Right cardiac atrium (tissue), 5 donors: ENCODE measurements at places on chromosomes 16 and 17.

GRCh38 chr16:20741554-20742285, at the start of gene THUMPD1:
TSS of gene THUMPD1 (minus strand) at chr16:20741818. CDS start at chr16:20741739, 79 bp downstream.
- peak; percentile 99 for DNase-seq

DNA sequence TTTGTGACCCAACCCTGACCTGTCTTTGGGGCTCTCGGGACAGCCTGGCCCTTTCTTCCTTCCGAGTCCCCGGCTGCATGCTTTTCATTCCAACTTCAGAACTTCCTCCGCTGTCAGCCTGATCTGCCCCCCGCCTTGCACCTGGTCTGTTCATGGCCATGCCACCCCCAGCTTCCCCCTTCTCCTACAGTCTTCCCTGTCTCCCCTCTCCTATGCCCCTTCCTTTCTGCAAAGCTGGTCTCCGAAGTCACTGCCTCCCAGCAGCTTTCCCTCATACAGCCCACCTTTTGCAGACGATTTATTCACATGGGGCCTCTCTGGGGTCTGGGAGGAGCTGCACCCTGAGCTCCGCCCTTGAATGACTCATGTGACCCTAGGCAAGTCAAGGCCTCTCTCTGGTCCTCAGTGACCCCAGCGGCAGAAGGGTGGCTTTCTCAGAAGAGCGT, 47.1 kb upstream of the SDK2 start:
- no peak for DNase-seq

- no peak for DNase-seq
Measured at GRCh38 chr17:76581515-76581914, 4.1 kb downstream of the ST6GALNAC2 start.

- no peak for DNase-seq
Measured at GRCh38 chr17:72898725-72899124, 193.8 kb downstream of the SLC39A11 start.

DNA sequence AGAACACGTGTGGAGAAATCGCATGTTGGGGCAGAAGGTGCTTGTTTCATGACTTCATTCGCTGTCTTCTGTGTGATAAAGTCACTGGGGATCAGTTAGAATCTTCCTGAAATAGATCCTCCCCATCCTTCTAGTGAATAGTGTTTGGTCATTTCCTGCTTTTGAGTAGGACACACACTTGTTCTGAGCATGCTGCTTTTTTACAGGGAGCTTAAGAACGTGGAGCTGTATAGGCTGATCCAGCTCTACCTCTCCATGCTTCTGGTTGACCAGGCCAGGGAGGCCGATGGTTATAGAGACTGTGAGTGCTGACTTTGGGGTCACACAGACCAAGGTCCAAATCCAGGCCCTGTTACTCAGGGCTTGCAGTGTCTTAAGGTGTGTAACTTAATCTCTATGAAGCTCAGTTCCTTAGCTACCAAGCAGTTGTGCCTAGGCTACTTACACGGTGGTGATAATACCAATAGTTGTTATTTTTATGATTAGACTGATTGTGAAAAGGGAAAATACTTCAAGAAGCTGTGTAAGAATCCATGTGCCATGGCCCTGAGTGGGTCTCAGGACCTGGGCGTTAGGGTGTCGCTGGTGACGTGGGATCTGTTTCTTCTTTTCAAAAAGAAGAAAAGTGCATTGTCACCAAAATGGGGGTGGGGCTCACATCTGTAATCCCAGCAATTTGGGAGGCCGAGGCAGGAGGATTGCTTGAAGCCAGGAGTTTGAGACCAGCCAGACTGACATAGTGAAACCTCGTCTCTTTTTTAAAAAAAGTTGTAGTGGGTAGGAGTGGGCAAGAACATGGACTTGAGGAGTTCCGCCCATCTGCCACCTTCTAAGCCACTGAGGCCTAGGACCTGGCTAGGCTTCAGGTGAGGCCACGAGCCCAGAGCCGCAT, 64.1 kb upstream of the LGALS9 start:
- no peak for DNase-seq

DNA sequence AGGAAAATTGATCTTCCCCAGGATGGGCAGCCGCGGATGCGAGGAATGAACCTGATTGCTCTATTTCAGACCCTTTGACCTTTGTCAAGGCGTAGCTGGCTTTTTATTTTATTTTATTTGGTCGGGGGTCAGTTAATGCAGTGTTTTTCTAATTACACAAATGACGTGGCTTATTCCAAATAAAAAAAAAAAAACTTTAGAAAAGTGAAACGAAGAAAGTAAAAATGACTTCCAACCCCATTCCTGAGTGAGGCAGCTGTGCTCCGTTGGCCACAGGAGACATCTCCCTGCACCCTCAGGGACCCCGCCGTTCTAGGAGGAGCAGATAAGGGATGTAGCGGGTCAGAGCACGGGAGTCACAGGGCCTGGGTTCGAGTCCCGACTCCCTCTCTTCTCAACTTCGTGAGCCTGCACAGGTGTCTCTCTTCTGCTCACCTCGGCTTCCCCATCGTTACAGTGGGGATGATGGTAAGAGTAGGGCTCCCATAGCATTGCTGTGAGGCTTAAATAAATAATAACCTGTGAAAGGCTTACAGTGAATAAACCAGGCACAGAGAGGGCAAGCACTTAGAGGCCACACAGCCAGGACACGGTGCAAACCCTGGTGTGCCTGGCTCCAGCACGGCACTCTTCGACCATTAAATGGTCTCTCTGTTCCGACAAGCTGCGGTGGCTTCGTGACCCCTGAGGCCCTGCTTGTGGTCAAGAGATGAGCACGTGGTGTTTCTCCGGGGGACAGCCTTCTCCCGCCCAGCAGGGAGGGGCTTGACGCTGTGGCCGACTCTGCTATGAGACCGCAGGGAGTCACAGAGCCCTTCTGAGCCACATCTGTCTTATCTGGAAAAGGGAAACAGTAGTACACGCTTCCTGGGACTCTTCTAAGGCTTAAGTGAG, 10.2 kb downstream of the FOXF1 start:
- DNase-seq: peak; percentile 36

DNA sequence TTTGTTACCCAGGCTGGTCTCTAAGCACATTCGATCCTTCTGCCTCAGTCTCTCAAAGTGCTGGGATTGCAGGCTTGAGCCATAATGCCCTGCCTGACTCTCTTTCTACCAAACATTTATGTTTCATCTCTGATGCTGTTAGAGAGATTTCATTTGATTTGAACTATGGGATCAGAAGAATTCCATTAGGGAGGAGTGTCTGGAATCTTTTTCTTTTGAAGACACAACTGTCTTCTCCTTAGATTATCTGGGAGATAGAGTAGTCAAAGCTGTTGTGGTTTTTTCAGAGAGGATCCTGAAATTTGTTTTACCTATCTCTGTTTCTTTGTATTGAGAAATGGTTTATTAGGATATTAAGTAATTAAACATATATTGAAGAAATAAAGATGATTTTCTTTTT, 29.4 kb downstream of the WIPF2 start:
- no peak for DNase-seq

DNA sequence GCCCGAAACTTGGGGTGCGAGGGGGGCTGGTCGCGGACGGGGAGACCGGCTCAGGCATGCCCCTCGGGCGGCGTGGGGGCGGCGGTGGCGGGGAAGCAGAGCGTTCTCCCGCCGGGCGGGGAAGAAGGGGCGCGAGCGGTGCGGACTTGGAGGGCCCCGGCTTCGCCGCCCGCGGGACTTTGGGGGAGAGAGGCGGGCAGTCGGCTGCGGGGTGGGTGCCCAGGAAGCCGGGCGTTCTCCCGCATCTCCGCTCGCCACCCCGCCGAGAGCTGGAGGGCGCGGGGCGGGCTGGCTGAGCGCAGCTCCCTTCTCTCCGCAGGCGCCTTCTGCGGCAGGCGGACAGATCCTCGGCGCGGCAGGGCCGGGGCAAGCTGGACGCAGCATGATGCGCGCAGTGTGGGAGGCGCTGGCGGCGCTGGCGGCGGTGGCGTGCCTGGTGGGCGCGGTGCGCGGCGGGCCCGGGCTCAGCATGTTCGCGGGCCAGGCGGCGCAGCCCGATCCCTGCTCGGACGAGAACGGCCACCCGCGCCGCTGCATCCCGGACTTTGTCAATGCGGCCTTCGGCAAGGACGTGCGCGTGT, 772 bp downstream of the NTN1 start:
- peak; percentile 66 for DNase-seq

DNA sequence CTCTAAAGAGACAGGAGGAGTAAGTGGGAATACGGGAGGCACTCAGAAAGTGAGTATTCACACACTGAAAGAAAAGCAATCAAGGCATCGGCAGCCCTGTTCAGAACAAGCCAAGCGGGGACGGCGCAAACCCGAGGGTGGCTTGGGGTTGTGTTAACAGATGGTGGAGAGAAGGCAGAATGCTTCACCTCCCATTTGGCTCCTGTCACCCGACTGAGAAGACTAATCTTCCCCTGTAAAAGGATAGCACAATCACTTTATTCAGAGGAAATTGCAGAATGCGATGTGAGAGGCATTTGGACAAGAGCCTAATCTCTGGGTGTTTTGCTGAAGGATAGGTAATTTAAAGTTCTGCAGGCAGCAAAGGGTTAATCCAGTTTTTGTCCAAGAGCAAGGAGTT, 119.3 kb upstream of the WSCD1 start:
- DNase-seq: no peak

- no peak for DNase-seq
Measured at GRCh38 chr17:74130276-74130675, 73.2 kb upstream of the RPL38 start.

GRCh38 chr17:43314611-43315011, 80.8 kb upstream of the RNU2-1 start:
- DNase-seq: no peak

GRCh38 chr17:68740555-68741447, 139.6 kb upstream of the FAM20A start:
- no peak for DNase-seq

GRCh38 chr17:79104898-79105600, 30.4 kb downstream of the ENGASE start:
- DNase-seq: no peak

GRCh38 chr17:82780971-82781893, 29.4 kb downstream of the TBCD start:
- DNase-seq: no peak

DNA sequence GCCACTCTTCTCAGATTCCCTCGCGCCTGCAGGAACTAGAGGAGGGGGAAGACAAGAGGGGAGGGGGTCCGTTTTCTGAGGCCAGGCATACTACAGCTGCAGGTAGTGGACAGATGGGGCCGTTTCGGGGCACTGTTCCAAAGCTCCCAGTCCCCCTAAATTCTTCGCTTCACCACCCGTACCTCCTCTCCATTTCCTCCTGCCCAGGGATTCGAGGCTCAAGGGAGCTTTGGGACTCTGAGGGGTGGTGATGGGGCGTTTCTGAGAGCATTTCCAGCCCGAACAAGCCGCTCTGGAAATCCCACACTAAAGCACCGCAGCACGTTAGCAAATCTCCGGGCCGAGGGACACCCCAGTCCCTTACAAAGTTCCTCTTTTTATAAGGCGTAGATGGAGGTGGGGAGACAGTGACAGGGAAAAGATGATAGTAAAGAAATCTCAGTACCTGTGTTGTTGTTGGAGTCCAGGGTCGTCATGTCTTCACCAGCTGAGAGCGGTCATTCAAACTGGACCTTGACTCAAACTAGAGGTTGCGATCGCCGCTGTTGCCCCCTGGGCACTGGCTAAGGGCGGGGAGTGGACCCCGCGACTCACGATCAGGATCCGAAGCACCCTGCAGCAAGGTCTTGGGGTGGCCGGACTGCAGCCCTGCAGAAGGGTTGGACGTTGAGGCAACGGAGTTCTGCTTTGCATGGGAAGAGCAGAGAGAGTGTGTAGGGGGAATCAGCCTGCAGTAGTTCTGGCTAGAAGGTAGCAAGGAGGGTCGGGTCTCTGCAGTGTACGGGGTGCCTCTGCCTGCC, 570 bp downstream of the NR1D1 start:
- DNase-seq: peak; percentile 73

DNA sequence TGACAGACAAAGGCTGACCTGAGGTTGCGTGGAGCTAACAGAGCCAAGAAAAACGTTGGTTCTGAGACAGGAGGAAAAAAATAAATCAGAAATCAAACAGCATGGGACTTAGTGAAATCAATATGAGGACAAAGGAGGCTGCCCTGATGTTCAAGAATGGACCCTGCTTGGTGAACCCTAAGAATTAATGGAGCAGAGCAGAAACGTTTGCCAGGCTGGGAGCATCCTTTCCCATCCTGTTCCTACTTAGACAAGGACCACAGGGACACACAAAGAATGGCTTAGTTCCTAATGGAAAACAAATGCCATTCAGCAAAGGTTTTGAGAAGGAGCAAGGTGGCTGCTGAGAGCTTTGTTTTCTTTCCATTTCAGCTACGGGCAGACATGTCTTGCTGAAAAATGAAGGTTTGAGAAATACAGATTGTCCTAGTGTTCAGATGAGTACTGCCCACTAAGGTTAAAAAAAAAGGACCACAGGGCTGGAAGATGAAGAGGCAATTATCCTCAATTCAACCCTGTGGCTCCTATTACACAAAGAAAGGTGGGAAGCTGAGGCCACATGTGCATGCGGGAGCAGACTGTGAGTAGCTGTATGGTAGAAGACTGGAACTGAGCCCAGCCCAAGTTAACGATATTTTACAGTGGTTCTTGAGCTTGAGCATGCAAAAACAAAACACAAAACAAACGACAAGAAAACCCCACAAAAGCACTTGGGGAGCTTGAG, 230.1 kb downstream of the SLC39A11 start:
- DNase-seq: no peak

DNA sequence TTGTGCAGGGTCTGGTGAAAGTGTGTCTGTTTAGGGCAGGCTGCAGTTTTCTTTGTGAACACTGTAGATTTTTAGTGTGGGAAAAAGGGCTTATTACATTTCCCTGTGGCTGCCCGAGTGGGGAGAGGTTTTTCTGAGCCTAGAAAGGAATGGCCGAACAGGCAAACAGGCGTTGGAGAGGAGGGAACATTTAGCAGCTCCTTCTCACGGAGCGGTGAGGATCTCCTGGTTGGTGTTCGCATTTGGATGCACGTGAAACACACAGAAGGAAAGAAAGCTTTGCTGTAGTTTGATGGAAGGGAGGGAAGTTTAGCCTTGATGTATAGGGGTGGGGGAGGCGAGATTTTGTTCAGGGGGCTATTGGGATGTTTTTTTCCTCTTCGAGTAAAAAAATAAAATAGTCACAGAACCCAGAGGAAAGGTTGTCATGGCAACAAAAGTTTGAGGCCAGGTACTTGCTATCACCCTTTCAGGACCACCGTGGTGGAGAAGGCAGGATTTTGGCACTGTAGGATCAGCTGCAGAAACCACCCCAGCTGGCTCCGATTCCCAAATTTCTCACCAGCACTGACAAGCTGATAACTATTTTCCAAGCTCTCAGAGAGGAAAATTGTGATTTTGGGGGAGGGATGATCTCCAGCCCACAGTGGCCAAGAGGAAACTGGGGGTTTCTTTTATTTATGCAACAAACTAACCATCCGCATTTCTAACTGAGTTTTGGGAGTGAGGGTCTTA, 3.5 kb downstream of the GSG1L start:
- no peak for DNase-seq

GRCh38 chr16:10103118-10103517, 79.1 kb downstream of the GRIN2A start:
- DNase-seq: no peak

- DNase-seq: peak; percentile 77
Measured at GRCh38 chr17:76537578-76538280, at the start of gene CYGB. TSS of gene CYGB (minus strand) at chr17:76537709. CDS start at chr17:76537542, 167 bp downstream.

- no peak for DNase-seq
Measured at GRCh38 chr17:49914096-49914490, 54.9 kb upstream of the DLX4 start.

- DNase-seq: no peak
Measured at GRCh38 chr17:9729034-9729650, 62.2 kb downstream of the DHRS7C start.
